ENCODE measurements at places on chromosomes 12 and 14. TPM values are rescaled to one million over a fixed set of nuclear protein-coding genes. Genes with fewer than 3 reads are reported as not detected.

- no peak for DNase-seq
Measured at GRCh38 chr12:124179936-124180607, 114.8 kb upstream of the RFLNA start.

DNA sequence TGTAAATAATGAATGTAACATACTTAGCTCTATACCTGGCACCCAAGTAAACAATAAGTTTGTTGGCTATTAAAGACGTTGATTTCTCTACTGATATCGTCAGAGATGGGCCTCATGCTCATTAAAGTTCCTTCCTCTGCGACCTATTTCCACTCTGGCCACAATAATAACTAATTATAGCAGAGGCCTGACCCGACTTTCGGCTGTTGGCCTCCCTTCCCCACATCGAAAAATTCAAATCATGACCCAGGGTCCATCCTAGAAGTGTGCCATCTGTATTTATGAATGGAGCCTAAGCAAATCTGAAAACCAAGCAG, 321 bp upstream of the USP30 start:
- DNase-seq: no peak

The FOXA1 gene
- 5.9 TPM for polyA plus RNA-seq

GRCh38 chr12:97267594-97268202, 194.9 kb upstream of the RMST start:
- DNase-seq: no peak

DNA sequence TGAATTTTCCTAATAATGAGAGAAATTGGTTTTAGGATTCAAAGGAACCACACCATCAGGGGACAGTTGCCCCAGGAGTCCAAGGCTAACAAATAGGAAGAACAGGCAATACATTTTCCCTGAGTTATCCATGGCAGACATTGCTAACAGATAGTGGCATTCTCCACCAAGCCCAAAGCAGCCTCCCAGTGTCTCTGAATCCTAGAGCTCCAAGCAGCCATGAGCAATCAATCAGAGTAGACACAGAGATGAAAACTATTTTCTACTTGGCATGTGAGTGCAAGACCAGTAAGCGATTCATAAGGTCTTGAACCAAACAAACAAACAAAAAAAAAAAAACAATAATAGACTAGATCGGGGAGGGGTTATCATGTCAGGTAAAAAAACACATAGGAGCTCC, 515.7 kb downstream of the MED13L start:
- DNase-seq: no peak

The RIMBP2 gene
- not detected for polyA plus RNA-seq

- DNase-seq: no peak
Measured at GRCh38 chr12:104682790-104683279, 226.1 kb downstream of the CHST11 start.

DNA sequence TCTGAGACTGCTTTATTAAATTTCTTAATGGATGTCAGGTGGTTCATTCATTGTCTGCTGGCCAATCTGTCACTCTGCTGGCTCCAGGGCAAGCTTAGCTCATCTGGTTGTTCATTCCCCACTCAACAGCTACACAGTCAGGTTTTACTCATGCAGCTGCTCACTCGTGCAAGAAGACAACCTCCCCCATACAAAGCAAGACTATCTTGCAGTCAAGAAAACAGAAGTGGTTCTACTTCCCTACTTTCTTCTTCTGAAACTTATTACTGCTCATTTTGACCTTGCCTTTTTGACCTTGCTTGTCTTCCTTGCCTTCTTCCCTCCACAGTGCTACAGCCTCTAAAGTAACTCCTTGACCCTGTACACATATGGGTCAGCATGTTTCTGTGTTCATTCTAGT, 277.9 kb downstream of the SSPN start:
- no peak for DNase-seq

The LRRIQ1 gene
- polyA plus RNA-seq: 0.84 TPM

- DNase-seq: no peak
Measured at GRCh38 chr12:19070341-19070740, 59.2 kb upstream of the PLEKHA5 start.

The TEDC1 gene
- 37.5 TPM for polyA plus RNA-seq

The CCNK gene
- polyA plus RNA-seq: 50.8 TPM

DNA sequence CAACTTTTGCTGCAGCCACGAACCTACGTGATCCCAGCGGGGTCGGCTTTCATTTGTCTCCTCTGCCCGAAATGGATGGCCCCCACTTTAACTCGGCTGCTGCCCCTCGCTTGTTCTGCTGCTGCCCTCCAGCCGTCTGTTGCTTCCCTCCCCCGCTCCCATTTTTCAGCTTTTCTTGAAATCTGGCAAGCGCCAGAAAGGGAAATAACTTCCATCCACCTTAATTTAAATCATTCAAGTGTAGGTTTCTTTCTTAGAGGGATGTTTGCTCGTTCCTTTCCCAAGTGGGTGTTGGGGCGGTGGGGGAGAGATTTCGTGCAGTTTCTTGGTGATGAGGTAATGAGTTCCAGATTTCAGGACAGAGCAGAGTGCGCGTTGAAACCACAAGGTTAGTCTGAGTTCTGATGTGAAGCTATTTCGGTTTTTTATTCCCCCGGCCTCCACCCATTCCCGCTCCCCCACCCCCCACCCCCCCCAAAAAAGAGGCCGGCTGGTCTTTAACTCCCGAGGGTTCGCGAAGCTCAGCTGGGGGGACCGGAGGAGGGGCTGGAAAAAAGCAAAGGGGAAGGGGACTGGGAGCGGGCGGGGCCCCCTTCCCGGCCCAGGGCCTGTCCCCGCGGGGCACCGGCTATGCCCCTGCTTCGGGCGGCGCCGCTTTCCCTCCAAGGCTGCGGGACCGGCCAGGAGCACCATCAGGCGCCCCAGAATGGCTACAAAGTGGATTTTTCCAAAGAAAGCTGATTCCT, 2.2 kb upstream of the ZFP36L1 start:
- peak; percentile 74 for DNase-seq

DNA sequence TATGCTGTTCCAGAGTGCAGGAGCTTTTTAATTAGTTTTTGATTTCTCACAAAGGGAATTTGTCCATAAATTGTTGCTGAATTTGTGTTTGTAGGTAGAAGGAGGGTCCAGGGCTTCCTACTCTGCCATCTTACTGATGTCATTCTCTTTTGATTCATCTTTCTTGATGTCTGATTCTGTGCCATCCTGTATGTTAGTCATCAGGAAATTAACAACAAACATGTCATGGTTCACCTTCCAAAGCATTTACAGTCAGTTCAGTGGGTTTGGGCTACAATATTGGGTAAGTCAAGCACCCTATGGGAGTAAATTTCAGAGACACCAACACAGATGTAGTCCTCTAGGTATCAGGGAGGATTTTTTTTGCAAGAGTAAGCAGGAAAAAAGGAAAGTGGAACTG, 135.2 kb upstream of the SLC38A2 start:
- no peak for DNase-seq

The FAM181A gene
- polyA plus RNA-seq: not detected

The PPFIA2 gene
- not detected for polyA plus RNA-seq

DNA sequence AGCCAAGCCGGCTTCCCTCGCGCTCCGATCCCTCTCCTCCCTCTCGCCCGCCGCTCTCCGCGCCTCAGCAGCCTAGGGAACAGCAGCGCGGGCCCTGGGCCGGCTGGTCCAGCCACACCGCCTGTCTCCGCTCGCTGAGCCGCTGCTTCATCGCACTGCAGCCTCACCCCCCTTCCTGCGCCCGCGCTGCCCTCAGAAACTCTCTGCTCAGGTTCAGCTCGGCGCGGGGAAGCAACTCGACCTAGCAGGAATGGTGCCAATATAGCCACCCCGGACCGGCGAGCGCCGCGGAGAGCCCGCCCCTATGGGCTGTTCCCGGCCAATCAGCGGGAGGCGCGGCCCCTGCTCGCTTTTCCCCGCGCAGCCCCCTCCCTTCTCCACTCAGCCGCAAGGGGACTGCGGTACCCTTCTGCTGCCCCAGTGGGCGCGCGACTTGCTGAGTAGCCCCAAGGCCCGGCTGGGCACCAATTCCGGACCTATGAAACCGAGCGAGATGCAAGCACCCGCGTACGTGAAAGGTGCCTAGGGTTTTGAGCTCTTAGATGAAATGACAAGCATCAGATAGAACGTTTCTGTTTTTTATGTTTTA, at the start of gene ADAMTS20:
Gene ADAMTS20 (minus strand): TSS at position 233 of the 589 bp plus-strand sequence. CDS start 282 bp downstream, outside the sequence.
- DNase-seq: no peak

The SERPINA9 gene
- polyA plus RNA-seq: not detected

The GCH1 gene
- 3.0 TPM for polyA plus RNA-seq

Measured in A549 (cell line).